Endothelial cell (in vitro differentiated cells): ENCODE measurements at places on chromosomes 7 and 10.

DNA sequence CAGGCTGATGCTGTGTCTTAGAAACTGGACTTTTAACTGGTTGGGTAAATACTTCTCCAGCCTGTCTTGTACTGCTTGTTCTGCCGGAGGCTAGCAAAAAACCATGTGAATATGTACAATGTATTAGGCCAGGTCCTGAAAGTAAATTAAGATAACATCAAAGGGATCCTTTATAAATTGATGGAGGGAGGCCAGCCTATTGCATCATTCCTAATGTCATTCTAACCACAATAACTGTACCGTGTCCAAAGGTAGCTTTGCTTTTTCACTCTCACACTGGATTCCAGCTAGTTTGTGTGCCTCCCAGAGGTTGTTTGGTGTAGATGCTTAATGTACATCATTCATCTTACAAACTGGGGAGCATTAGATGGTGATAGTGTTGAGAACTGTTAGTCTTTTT lies 91.2 kb upstream of the SEM1 start:
- DNase-seq: no peak
- H3K36me3 ChIP-seq: no peaks in the 10 kb centered on the region
- H3K27ac ChIP-seq: no peak overlapping the region
- no peaks in the 10 kb centered on the region for H3K4me1 ChIP-seq
- H3K27me3 ChIP-seq: no peaks in the 10 kb centered on the region

- DNase-seq: no peak
- no peak overlapping the region for H3K27ac ChIP-seq
- peaks cover 2% of the 10 kb centered on the region for H3K4me1 ChIP-seq
- H3K36me3 ChIP-seq: no peaks in the 10 kb centered on the region
- H3K27me3 ChIP-seq: no peaks in the 10 kb centered on the region
Observed at GRCh38 chr7:144653449-144653848, 182.4 kb downstream of the TPK1 start.

DNA sequence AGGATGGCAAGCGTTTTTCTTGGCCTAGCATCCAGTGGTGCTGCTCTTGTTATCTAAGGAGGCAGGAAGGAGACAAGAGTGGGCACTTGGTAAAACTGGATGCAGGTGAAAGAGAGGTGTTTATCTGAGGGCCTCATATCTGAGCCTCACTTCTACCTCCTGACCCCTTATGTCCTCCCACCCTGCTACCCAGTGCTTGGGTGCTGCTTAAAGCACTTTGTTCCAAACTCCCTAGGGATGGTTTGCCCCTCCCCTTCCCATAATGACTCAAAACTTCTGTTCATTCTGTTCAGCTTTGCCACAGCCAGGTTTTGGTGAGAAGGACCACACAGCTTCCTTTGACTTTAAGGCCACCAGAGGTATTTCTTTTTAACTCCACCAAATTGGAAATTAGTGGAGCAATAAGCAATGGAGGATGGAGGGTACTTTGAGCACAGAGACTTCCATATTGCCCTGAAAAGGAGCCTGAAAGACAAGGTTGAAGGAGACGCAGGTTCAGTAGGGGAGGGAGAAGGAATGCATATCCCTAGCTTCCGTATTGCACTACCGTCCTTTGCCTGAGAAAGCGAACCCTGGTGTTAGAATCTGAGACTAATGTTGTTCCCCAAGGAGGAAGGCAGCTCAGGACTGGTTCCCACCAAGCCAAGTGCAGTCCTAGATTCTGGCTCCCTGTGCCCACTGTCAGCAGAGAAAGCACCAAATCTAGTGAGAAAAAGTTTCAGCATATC lies 30.1 kb downstream of the ENTPD1 start:
- peaks cover 13% of the 10 kb centered on the region for H3K36me3 ChIP-seq
- peaks cover 42% of the 10 kb centered on the region for H3K4me1 ChIP-seq
- no peak overlapping the region for H3K4me3 ChIP-seq

DNA sequence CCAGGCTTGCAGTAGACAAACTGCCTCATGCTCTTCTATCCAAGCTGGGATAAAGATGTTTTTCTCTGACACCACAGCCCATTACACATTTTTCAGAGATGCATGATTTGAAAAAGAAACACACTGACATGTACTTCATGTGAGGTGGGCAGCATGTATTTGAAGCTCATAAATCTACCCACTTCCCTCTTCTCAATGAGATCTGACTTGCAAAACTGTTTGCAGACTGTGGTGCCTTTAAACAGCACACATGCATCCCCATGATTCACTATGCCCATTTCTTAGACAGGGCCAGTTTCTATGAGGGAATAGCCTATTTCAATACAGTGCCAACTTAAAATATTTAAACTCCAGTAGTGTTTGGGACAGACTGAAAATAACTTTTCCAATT lies 109.8 kb downstream of the GLI3 start:
- H3K4me1 ChIP-seq: peaks cover 19% of the 10 kb centered on the region
- H3K36me3 ChIP-seq: no peaks in the 10 kb centered on the region
- H3K27ac ChIP-seq: no peak overlapping the region
- no peaks in the 10 kb centered on the region for H3K27me3 ChIP-seq
- H3K4me3 ChIP-seq: no peak overlapping the region
- DNase-seq: no peak

GRCh38 chr7:75928568-75928914 lies 13.6 kb downstream of the POR start:
- peaks cover 3% of the 10 kb centered on the region for H3K36me3 ChIP-seq
- no peak overlapping the region for H3K27ac ChIP-seq
- H3K4me3 ChIP-seq: no peak overlapping the region
- H3K27me3 ChIP-seq: peaks cover 2% of the 10 kb centered on the region
- no peaks in the 10 kb centered on the region for H3K4me1 ChIP-seq

DNA sequence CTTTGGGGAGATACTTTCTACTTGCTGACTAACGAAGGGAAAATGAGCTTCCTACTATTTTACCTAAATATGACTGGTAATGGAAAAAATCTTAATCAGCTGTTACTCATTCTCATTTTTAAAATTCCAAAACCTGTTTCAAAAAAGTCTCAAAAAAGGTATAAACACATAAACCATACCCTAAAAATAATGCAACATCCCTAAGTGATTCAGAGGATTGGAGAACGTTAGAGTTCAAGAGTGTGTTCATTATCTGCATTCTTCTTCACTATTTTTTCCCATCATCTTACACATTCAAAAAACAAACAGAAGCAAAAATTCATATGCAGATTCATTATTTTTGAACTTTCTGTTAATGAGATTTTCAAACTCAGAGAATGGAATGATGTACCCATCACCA lies 150.4 kb upstream of the GNAI1 start:
- H3K4me1 ChIP-seq: no peaks in the 10 kb centered on the region
- H3K27ac ChIP-seq: no peak overlapping the region
- no peaks in the 10 kb centered on the region for H3K36me3 ChIP-seq
- no peak for DNase-seq
- no peaks in the 10 kb centered on the region for H3K27me3 ChIP-seq

DNA sequence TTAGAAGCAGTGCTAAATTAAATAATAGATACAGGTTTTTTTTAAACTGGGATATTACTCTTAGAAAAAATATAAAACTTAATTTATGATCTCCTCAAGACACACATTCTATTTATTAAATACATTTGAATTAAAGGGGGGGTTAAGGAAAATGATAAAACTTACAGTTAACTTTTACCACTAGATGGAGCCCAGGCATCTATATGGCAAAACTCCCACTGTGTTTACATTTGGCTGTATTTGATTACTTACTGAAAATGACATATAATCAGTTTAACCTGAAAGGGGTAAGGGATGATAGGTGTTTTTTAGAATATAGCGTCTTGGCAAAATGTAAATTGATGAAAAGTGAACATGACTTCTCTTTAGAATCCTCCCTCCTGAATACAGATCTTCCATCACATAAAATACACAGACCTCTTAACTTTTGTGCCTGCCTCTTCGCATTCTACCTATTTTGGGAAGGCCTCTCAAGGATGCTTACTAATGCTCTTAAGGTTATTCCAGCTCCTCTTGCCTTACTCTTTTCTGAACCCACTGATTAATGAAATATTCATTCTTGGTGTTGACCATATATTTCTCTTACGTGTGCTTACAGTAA lies 235.7 kb downstream of the AGMO start:
- no peaks in the 10 kb centered on the region for H3K27me3 ChIP-seq
- H3K4me3 ChIP-seq: no peak overlapping the region
- no peak overlapping the region for H3K27ac ChIP-seq
- H3K36me3 ChIP-seq: no peaks in the 10 kb centered on the region

- DNase-seq: no peak
- H3K36me3 ChIP-seq: no peaks in the 10 kb centered on the region
- H3K4me3 ChIP-seq: no peak overlapping the region
- peaks cover 2% of the 10 kb centered on the region for H3K27me3 ChIP-seq
Observed at GRCh38 chr7:595621-596010, 76.0 kb upstream of the PDGFA start.

GRCh38 chr7:45408409-45408737 lies 165.8 kb upstream of the ADCY1 start:
- H3K36me3 ChIP-seq: peaks cover 9% of the 10 kb centered on the region
- H3K27me3 ChIP-seq: peaks cover 3% of the 10 kb centered on the region
- DNase-seq: no peak
- H3K4me3 ChIP-seq: no peak overlapping the region
- no peak overlapping the region for H3K27ac ChIP-seq
- no peaks in the 10 kb centered on the region for H3K4me1 ChIP-seq

DNA sequence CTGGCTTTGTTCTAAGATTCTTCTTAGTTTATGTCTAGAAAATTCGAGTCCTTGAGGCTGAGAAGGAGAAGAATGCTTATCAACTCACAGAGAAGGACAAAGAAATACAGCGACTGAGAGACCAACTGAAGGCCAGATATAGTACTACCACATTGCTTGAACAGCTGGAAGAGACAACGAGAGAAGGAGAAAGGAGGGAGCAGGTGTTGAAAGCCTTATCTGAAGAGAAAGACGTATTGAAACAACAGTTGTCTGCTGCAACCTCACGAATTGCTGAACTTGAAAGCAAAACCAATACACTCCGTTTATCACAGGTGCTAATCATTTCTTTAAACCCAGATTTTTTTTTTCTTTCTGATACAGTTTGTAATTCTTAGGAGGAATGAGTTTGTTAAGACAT lies 6.7 kb downstream of the CEP55 start:
- H3K4me3 ChIP-seq: no peak overlapping the region
- H3K36me3 ChIP-seq: no peaks in the 10 kb centered on the region
- peaks cover 1% of the 10 kb centered on the region for H3K27me3 ChIP-seq
- DNase-seq: no peak

- H3K4me1 ChIP-seq: peaks cover 23% of the 10 kb centered on the region
- H3K4me3 ChIP-seq: no peak overlapping the region
Observed at GRCh38 chr7:55508221-55509011, 63.9 kb downstream of the VOPP1 start.

DNA sequence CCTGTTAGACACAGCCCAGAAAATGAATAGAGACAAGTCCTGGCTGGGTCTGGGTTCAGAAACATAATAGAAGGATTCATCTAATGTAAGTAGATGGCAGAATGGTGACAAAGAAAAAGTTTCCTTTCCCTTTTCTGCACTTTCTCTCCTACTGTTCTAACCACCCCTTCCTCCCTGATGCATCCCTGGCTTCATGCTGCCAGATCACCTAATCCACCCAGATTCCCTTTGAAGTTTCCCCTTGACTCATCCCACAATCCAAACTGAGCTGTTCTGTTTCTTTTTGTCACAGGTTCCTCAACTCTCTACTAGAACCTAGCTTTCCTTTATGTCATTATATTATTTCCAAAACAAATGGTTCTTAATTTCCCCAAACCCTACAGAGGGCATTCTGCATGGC lies 1.1 kb upstream of the MACC1 start:
- H3K27me3 ChIP-seq: peaks cover 1% of the 10 kb centered on the region
- H3K27ac ChIP-seq: peak overlapping the region; percentile 37
- no peak for DNase-seq
- H3K4me1 ChIP-seq: peaks cover 13% of the 10 kb centered on the region
- H3K36me3 ChIP-seq: no peaks in the 10 kb centered on the region
- no peak overlapping the region for H3K4me3 ChIP-seq

DNA sequence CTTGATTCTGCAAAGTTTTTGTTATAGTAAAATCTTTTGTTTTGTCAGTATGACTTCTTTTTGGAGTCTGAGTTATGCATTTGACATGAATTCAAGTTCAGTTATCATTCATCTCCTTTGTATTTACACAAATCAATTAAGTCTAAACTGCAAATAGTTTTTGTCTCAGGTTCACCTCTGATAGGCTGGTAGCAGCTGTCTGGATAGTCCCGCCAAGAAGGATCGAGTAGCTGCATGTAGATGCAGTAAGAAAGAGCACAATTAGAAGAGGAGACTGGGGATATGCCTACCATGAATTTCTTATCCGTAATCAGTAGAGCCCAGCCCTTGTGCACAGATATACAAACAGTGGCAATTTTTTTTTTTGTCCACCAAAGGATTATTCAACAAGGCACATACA lies 392.5 kb upstream of the ETV1 start:
- DNase-seq: no peak
- H3K4me3 ChIP-seq: no peak overlapping the region
- no peaks in the 10 kb centered on the region for H3K4me1 ChIP-seq
- no peak overlapping the region for H3K27ac ChIP-seq

- no peak overlapping the region for H3K4me3 ChIP-seq
- H3K36me3 ChIP-seq: peaks cover 30% of the 10 kb centered on the region
- H3K4me1 ChIP-seq: peaks cover 28% of the 10 kb centered on the region
- DNase-seq: no peak
- H3K27ac ChIP-seq: no peak overlapping the region
- peaks cover 4% of the 10 kb centered on the region for H3K27me3 ChIP-seq
Observed at GRCh38 chr7:150715293-150715692, 1.1 kb upstream of the GIMAP1 start.

DNA sequence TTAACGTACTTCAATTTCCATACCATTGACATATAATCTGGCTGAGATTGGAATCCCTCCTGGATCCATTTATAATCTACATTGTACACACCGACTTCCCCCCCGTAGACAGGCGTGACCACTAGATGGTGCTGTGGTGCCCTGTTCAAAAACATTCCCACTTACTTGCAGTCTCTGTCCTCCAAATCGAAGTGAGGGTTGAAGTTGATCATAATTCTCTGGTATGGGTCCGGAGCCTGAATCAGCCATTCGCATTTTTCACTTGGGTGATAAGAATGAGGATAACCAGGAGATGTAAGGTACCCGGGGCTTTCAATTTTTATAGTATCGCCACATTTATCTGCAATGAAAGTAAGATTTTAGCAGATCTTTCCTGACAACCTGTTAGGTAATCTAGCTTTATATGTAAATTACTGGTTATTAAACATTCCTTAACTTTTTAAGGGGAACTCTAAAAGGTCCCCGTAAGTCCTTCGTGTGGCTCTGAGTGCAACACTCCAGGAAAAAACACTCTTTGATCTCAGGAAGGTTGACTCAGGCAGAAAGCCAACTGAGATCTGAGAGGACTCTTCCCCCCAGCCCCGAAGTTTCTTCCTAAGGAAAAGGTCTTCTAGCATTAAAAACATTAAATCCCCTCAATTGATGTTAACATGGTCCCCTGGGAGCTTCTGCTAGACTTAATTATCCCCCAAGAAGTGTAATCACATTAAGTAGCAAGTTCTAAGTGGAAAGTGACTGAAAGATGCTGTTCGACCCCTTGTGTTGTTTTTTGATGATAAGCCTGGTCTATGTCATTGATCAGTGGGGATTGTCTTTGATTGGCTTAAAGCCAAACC lies 3.7 kb downstream of the NRP1 start:
- H3K27ac ChIP-seq: peak overlapping the region; percentile 22
- peaks cover 68% of the 10 kb centered on the region for H3K36me3 ChIP-seq
- DNase-seq: peak; percentile 87
- peaks cover 41% of the 10 kb centered on the region for H3K4me1 ChIP-seq
